Right lobe of liver (tissue), 6 donors: ENCODE measurements at places on chromosomes 16 and 17.

DNA sequence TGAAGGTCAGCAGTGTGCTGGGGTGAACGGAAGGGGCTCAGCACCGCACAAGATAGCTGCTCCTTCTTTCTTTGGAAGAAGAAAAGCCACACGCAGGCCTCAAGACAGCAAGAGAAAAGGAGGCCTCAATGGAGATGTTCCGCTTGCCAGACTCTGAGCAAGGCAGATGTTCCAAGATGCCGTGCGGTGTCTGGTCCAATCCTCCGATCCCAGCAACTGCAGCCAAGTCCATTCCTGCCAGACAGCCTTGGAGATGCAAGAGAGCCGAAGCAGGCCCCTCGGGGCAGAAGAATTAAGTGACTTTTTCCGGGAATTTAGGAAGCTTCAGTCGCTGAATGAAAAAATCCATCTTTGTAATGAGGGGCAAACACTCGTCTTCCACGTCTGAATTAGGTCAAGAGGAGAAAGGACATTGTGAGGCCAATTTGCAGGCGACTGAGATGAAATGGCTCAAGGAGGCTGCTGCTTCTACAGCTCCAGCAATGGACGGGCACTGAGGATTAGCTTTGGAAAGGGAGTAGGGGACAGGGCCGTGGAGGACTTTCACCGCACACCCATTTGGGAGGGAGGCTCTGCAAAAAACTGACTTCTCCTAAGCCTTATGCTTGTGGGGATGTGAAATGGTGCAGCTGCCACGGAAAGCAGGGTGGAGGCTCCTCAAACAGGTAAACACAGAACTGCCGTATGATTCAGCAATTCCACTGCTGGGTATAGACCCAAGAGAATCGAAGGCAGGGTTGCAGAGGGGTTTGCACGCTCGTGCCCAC is 44.7 kb downstream of the RPH3AL start:
- DNase-seq: no peak

- DNase-seq: no peak
Observed at GRCh38 chr17:42541041-42541833, 5.2 kb downstream of the NAGLU start.

DNA sequence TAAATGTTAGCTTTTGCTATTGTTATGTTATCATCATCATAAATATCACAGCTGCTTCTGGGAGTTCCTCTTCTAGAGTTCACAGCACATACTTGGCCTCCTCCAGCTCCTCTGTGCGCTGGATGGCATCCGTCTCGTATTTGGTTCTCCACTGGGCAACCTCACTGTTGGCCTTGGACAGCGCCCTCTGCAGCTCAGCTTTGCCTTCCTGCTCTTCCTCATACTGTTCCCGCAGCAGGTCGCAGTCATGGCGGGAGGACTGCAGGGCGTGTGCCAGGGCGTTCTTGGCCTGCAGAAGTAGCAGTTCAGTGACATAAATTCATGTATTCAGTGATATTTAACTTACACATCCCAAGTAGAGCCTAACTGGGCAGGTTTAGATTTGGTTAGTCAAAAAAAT is 23.4 kb downstream of the MYH8 start:
- no peak for DNase-seq

DNA sequence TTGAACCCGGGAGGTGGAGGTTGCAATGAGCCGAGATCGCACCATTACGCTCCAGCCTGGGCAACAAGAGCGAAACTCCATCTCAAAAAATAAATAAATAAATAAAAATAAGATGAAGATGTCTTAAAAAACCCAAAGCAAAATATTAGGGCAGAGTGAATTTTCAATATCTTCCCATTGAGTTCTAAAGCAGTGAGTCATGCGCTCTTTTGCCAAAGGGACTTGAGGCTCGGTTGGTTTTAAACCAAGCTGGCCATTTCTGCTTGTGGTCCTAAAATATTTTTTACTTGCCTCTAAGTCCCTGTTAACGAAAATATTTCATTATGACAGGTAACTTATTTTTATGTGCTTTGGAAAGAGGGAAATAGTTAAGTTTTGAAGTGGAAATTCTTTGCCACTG is 4.7 kb downstream of the PAFAH1B1 start:
- DNase-seq: no peak

DNA sequence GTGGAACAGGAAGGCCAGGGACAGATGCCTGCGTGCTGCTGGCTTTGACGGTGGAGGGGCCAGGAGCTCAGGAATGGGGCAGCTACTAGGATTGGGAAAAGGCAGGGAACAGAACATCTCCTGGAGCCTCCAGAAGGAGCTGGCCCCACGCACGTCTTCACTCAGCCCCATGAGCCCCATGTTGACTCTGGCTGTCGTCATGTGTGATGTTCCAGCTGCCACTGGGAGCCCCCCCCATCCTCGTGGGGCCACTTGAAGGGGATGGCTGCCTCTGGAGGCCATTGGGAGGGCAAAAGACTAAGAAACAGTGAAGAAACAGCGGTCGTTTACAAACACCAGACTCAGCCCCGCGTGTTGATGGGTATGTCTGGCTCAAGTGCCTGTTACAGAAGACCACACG is 18.5 kb upstream of the APRT start:
- DNase-seq: no peak

- DNase-seq: no peak
Observed at GRCh38 chr17:69577098-69577497, 162.6 kb downstream of the MAP2K6 start.

DNA sequence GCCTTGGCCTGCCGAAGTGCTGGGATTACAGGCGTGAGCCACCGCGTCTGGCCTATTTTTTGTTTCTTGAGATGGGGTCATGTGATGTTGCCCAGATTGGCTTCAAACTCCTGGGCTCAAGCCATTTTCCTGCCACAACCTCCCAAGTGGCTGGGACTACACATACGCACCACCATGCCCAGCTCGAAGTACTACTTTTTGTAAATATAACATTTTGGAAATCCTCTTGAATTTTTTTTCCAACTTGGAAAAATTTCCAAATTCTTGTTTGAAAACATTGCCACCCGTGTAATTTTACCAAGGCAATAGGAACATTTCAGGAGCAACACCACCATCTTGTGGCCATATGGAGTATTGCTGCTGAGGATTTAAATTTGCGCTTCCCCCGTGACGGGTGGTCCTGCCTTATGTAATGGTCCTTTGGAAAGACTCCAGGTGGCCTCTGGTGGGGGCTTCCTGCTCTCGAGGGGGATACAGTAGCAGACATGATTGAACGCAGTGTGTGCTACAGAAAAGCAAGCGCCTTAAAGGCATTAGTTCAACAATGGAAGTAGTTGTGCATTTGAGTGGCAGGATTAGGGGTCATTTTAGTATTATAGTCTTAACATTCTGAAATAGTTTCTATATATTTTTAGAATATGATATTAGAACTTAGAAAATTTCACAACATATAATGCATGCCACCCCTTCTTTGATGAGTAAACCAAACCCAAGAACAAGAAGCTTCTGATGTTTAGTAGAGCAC is 8.0 kb downstream of the FLYWCH1 start:
- no peak for DNase-seq

DNA sequence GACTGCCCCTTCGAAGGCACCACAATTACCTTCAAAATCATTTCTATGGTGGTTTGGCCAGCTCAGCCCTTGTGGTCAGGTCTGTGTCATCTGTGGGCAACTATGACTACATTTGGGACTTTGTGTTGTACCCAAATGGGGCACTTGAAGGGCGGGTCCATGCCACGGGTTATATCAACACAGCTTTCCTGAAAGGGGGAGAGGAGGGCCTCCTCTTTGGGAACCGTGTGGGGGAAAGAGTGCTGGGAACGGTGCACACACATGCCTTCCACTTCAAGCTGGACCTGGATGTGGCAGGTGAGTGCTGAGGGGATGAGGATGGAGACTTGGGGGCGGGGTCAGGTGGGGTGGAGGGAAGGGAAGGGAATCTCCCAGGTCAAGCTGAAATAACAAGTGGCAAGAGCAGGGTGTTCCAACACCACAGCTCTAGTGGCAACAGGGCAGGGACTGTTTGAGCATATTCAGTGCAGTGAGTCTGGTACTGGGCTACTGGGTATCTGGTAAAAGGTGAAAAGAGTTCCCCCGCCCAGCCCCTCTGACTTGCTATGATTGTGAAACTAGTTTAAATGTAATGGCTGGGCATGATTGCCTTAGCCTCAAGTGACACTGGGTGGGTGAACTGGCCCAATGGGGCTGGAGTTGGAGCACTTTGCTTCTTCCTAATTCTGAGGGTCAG is 1.7 kb downstream of the AOC2 start:
- DNase-seq: no peak

- no peak for DNase-seq
Observed at GRCh38 chr17:21215935-21216334, 2.0 kb upstream of the TMEM11 start.

DNA sequence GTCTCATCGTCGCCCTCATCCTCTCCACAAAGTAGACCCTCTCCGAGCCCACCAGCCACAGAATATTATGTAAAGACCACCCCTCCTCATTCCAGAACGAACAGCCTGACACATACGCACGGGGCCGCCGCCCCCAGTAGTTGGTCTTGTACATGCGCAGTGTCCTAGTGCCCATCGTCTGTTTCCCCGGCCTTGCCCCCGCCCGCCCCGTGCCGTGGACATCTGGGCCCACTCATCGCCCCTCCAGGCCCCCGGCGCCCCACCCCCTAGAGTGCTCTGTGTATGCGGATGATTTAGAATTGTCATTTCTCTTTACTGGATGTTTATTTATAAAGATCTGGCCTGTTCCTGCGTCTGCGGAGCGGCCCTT is 475 bp upstream of the AMDHD2 start:
- DNase-seq: no peak

GRCh38 chr17:43467981-43468581 is 15.7 kb upstream of the DHX8 start:
- DNase-seq: no peak

GRCh38 chr17:67639979-67640378 is 77.8 kb upstream of the NOL11 start:
- DNase-seq: no peak

- no peak for DNase-seq
Observed at GRCh38 chr16:5479926-5480325, 382.3 kb upstream of the EEF2KMT start.
